PC-3 (cell line): ENCODE measurements at places on chromosomes 3 and 15. TPM values are rescaled to one million over a fixed set of nuclear protein-coding genes. Genes with fewer than 3 reads are reported as not detected.

The PRKCI gene
- total RNA-seq = 39.5 and 42.2 TPM in 2 replicates

The HTD2 gene
- 4.9 and 6.9 TPM in 2 replicates for total RNA-seq

The CIB2 gene
- total RNA-seq = 7.3 and 10.4 TPM in 2 replicates

DNA sequence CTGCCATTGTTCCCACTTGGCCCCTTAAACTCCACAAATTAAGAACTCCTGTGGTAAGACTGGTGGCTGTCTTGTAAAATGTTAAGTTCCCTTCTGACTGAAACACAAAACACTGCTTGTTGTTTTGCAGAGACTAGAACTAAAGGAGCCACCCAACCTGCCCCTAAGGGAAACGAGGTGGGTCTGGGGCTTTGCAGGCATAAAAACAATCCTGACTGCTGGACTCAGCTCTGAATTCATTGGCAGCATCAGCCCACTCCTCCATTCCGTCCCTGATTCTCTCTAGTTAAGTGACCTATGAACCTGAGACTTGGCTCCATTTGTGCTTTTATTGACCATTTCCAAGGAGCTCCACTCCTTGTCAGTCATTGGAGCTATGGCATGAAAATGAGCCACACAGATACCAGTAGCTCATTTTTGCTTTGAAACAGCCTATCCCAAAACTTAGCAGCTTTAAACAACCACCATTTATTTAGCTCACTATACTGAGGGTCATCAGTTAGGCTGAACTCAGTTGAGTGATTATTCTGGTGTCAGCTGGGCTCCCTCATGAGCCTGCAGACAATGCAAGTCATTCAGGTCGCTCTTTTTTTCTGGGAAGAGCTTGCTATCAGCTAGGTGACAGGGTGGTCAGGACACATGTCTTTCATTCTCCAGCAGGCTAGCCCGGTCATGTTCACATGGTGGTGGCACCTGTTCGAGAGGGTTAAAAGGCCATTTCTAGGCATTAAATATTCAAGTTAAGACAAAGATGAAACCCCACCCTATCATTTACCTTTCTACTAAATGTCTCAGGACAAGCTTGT is 175.1 kb upstream of the CTNNB1 start:
- DNase-seq = no peak

GRCh38 chr3:171018156-171018935 is 8.2 kb downstream of the SLC2A2 start:
- DNase-seq = no peak

DNA sequence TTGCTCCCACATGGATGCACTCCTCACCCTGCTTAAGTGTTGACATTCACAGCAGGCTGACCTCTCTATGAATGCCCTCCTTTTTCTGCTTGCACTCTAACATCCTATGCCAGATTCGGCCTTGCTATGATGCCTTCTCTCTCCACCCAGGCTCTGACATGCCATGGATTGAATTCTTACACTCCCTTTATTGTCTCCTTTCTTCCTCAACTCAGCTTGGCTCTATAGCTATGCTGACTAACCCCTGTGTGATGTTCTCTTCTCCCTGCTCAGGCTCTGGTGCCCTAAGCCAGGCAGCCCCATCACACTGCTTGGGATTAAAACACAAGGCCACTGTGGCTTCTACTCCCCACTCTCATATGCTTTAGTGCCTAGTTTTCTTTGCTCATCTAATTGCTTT is 563.7 kb downstream of the NSUN3 start:
- no peak for DNase-seq

DNA sequence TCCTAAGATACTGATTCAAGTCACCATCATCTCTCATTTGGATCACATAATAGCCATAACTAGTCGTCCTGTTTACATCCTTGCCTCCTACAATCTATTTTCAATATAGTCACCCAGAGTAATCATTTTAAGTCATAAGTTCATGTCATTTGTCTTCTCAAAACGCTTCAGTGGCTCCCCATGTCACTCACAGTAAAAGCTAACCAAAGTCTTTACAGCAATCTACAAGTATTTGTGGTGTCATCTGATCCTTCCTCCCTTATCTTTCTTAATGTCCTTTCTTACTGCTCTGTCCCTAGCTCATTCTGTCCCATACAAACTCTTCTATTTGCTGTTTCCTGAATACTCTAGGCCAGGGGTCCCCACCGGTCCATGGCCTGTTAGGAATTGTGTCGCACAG is 28.8 kb downstream of the GBE1 start:
- DNase-seq = no peak

GRCh38 chr3:14439501-14440167 is 37.2 kb downstream of the SLC6A6 start:
- DNase-seq = no peak

GRCh38 chr3:118805007-118805406 is 229.6 kb downstream of the IGSF11 start:
- no peak for DNase-seq

- no peak for DNase-seq
Measured at GRCh38 chr15:85625856-85626255, 168.9 kb downstream of the KLHL25 start.

GRCh38 chr15:25244731-25245585 is 193.9 kb downstream of the UBE3A start:
- DNase-seq = no peak

GRCh38 chr15:29143909-29144635 is 125.5 kb downstream of the NSMCE3 start:
- DNase-seq = peak; percentile 51

- peak; percentile 78 for DNase-seq
Measured at GRCh38 chr15:81410318-81410753, 36.3 kb upstream of the TMC3 start.

GRCh38 chr15:77099741-77100463 is 29.0 kb upstream of the TSPAN3 start:
- no peak for DNase-seq

DNA sequence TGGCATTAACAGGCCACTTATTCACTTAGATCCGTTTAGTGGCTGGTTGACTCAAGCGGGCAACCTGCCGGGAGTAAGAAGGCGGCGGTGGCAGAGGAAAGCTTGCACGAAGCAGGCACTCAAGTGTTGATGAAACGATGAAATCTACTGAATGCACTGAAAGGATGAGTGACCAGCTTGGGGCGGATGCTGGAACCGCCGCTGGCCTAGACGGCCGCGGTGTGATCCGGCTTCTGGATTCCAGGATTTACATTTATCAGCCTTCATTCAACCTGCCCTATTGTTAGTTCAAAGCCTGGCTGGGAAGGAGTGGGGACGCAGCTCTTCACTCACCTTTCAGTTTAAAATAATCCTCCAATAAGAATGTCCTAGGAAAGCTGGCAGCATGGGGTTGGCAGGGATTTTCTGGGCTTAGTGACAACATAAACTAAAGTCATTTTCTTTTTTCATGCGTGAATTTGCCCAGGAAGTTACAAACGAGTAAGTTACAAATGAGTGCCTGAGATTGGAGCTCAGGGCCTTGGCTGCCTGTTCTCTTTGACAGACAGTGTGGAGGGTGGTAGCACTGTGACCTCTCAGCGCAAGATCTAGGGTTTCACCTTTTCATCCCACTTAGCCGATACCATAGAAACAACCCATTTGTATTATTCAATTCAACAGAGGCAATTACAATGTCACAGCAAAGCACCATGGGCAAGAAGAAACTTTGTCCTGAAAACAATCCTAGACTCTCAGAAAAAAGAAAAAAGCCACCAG is 1.1 kb upstream of the PLCH1 start:
- peak; percentile 74 for DNase-seq
